ENCODE measurements at places on chromosomes 11 and 22.
A peak's percentile ranks its signal among the peaks of the same experiment; 100 is the strongest.

- no peak for DNase-seq
These were observed 268.6 kb upstream of the ANO5 start for GRCh38 chr11:21924262-21924661.

DNA sequence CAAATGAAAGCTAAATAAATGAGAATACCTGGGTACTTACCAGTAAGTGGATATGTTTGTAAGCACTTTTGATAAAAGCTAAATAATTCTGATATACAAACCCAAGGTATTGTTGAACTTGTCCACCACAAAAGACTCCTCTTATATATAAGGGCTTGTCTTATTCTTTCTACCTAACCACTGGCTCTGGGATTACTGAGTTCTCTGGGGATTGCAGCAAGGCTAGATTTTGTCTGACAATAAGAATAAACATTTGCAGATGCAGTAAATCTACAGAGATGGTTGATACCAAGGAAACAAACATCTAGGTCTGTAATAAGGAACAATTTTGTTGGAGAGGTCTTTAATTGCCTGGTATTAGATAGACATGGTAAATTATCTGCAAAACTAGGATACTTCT lies at the start of gene OR51A4:
Gene OR51A4 (minus strand): TSS at position 101 of the 400 bp plus-strand sequence. CDS start 505 bp downstream, outside the sequence.
- DNase-seq = no peak

DNA sequence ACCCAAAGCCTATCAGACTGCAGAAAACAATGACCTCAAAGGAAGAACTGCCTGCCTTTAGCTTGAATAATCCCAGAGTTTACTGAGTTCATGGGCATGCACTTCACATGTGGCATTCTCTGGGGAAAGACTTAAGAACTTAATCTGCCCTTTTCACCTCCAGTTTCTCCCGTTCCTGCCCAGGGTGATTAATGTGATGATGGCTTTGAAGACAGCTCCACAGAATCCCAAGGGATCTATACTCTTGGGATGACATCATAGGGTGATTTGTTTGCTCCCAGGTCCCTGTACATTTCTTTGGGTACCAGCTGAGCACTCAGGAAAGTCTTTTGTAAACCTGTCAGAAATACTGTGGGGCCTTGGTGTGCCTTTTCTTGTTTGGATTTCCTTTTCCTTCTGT lies 14.0 kb downstream of the FJX1 start:
- DNase-seq = no peak

- no peak for DNase-seq
These were observed 73.8 kb downstream of the FAM76B start for GRCh38 chr11:95715777-95716241.

GRCh38 chr11:9231848-9232177 lies 33.3 kb downstream of the DENND5A start:
- DNase-seq = no peak

GRCh38 chr11:132024587-132025295 lies 654.3 kb downstream of the NTM start:
- peak; percentile 63 for DNase-seq

All from AG04449 (cell line).